Glomerular endothelial cell (primary cell): ENCODE measurements at places on chromosomes 2 and 18. TPM values are rescaled to one million over a fixed set of nuclear protein-coding genes. Genes with fewer than 3 reads are reported as not detected.

GRCh38 chr2:146031158-146031557, 1511.2 kb upstream of the ZEB2 start:
- no peak for DNase-seq

Gene GKN1
- total RNA-seq = not detected in 2 replicates

DNA sequence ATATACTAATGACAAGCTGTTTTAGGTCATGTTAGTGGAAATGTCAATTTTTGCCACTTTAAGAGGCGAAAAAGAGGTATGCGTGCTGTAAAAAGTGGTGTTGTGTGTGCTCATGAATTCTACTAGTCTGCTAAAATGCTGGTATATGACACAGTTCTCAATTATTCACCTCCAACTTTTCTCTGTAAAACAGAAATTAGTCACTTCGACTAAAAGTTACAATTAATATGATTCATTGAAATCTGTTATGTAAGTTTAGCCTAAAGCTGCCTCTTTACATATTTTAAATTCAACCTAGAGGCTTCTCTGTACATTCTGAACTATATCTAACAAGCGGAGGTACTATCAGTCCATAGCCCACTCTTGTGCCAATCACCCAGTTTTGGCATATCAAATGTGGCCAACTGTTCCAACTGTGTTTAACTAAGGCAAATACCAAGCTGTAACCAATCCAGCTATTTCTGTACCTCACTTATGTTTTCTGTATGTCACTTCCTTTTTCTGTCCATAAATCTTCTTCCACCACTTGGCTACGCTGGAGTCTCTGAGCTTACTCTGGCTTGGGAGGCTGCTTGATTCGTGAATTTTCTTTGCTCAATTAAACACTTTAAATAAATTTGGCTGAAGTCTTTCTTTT, 20.8 kb downstream of the BAZ2B start:
- DNase-seq = no peak

Gene HOXD1
- total RNA-seq = 19.0 and 38.6 TPM in 2 replicates

Gene ASPRV1
- 0.64 and 0.82 TPM in 2 replicates for total RNA-seq

GRCh38 chr2:238230699-238231098, 9.1 kb downstream of the HES6 start:
- no peak for DNase-seq

DNA sequence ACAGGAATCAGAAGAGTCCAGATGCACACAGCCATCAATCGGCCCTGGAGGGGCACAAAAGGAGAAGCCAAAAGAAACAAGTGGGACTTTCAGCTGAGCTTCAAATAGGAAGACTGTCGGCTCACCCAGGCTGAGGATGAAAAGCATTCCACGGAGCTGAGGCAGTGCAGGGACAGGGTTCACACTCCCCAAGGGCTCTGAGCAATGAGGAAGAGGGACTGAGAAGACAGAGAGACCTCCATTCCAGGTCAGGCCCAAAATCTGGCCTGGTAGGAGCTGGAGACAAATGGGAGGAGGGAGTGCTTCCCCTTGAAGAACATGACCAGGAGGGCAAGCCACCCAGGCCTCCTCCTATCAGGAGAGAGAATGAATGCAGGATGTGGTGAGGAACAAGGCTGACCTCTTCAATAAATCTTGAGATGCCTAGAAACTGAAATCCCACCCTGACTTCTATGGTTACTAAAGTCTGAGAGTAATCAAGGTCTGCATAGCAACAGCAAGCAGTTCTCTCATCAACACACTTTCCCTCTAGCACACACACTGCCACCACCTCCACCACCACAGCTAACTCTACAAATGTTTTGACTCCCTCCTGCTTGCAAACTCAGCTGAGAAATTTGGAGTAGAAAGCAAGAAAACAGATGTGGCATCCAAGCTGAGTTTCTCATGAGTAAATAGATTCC, 434.4 kb downstream of the TNS1 start:
- DNase-seq = no peak

DNA sequence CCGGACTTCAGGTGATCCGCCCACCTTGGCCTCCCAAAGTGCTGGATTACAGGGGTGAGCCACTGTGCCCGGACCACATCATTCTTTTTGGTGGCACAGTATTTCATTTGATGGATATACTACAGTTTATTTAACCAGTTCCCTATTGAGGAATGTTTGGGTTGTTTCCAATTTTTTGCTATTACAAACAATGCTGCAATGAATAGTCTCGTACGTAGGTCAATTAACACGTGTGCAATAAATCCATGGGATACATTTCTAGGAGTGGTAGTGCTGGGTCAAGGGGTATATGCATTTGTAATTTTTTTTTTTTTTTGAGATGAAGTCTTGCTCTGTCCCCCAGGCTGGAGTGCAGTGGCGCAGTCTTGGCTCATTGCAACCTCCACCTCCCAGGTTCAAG, 28.4 kb upstream of the XPO1 start:
- DNase-seq = no peak

DNA sequence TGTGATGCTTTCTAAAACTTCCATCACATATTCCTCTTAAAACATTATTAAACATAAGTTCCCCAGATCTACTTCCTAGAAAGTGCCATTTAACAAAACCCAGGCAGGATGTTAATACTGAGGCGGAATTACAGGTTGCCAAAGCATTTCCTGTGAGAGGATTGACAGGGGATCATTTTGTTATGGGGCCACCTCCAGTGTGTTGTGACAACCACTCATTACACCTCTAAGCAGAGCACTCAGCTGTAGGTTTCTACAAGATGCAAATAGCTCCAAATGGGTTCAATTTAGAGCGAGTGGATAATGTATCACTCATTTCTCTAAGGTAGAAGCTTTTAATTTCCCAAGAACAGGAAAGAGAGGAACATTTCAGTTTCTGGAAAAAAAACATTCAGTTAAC, 1429.5 kb upstream of the ACVR2A start:
- no peak for DNase-seq

Gene SLC5A7
- not detected in 2 replicates for total RNA-seq

DNA sequence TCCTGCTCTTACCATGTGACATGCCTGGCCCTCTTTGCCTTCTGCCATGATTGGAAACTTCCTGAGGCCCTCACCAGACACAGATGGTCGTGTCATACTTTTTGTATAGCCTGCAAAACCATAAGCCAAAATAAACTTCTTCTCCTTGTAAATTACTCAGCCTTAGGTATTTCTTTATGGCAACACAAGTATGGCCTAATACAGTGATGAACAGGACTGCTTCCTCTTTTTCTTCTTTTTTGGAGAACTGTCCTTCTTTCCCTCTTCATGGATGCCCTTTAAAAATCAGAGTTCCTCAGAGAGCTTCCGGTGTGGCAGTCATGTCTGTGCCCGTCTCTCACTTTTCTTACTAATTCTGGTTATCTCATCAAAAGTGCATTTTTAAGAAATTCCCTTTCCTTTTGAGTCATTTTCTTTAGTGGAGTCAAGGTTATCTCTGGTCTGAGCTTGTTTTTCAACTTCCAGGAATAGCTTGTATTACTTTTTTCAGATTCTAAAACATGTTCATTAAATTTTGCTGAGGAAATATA, 9.2 kb upstream of the IL1A start:
- DNase-seq = no peak

DNA sequence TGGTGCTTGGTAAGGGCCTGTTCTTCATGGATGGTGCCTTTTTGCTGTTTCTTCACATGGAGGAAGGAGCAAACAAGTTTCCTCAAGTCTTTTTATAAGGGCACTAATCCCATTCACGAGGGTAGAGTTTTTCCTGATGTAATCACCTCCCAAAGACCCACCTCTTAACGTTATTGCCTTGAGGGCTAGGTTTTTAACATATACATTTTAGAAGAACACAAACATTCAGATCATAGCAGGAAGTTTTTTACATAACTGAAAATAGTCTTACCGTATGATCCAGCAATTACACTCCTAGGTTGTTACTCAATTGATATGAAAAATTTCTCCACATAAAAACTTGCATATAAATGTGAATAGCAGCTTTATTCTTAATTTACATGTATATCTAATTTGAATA, 976.3 kb downstream of the DSC3 start:
- no peak for DNase-seq

DNA sequence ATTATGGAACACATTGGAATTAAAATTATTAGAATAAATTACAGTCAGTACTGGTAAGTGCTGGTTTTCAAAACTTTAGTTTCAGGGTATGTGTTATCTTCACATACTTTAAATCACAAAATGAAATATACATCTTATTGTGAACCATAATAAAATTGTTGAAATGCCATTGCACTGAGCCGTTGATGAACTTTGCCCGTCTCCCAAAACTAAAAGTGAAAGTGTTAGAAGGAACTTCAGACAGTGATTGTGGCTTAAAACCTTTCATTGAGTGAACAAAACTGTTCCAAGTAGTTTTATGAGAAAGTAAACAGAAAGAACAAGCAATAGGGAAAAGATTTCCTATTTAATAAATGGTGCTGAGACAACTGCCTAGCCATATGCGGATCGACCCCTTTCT, 811.6 kb downstream of the PLCL1 start:
- no peak for DNase-seq

Gene MROH2A
- not detected in 2 replicates for total RNA-seq

DNA sequence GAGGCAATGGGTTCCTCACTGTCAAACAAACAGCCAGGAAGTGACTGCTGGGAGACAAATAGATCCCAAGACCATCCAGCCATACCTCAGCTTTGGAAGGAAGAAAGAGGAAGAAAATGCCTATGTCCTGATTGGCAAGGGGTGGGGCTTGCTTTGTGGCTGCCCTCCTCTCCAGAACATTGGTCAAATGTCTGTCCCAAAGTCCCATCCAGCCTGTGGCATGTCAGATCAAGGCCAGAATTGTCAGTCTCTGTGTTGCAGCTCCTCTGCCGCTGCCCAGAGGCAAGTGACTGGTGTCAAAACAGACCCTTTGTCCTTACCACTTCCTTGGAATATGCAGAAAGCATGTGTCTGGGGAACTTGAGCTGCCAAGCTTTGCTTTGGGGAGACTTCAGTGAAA, 63.0 kb upstream of the SMAD2 start:
- no peak for DNase-seq

Gene CD302
- total RNA-seq = 5.1 and 8.2 TPM in 2 replicates

- no peak for DNase-seq
Measured at GRCh38 chr2:85410584-85411404, 628 bp upstream of the CAPG start.
